NCI-H187 (cell line): ENCODE measurements at places on chromosomes 3 and 15.

DNA sequence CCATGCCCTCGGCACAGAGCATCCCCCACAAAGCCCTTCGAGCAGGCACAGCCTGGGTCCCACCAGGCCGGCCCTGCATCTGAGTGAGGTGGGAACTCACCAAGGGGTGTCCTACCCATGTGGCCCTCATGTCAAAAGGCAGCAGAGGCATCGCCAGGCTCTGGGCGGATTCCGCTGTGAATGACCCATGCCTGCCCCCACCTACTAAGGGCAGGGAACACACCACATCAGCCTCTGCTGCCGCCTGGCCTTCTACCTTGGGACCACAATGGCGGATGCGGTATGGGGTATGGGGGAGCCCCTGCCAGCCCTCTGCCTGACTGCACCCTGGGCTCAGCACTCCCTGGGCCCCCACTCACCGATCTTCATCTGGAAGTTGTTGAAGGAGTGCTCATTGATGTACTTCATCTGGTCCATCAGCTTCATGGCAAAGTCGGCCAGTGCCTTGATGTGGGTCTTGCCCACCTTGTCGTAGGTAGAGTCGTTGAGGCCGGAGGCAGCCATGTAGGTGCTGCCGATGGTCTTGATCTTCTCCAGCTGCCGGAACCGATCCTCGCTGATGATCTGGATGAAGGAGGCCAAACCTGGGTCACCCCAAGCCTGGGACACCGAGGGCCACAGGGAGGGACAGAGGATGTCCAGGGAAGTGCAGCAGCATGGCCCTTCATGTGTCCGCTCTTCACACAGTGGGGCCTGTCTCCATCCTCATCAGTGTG, 87.8 kb downstream of the SEC22A start:
- DNase-seq: no peak

- no peak for DNase-seq
Measured at GRCh38 chr15:93809516-93809915, 421.8 kb upstream of the MCTP2 start.

GRCh38 chr15:75032395-75032794, 9.0 kb downstream of the PPCDC start:
- DNase-seq: no peak

GRCh38 chr3:100423611-100424010, 22.3 kb downstream of the LNP1 start:
- DNase-seq: no peak
